ENCODE measurements at places on chromosomes 7 and 10. TPM values are rescaled to one million over a fixed set of nuclear protein-coding genes. Genes with fewer than 3 reads are reported as not detected.

DNA sequence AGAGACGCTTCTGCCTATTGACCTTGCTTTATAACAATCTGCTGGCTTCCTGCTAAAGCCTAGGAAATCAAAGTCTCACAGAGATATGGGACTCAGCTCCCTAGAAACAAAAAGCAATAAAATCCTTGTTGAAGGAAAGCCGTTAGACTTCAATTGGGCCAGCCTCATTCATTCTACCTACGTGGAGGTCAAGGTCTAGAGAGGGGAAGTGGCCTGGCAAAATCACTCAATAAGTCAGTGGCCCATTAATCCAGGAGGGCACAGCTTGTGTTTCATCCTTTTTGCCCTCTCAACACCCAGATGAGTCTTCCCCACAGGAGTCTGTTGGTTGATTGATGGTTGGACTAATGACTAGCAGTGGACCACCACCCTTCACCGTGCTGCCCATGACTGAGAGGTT lies 40.5 kb upstream of the ACSL5 start:
- no peak for DNase-seq

GRCh38 chr7:39095875-39096619 lies 118.3 kb downstream of the POU6F2 start:
- DNase-seq, result no peak

- no peak for DNase-seq
Measured at GRCh38 chr7:31066516-31067130, 14.5 kb downstream of the ADCYAP1R1 start.

GRCh38 chr7:141960687-141961422 lies 12.7 kb downstream of the TAS2R38 start:
- no peak for DNase-seq

PANK1 gene
- 16.9 TPM for total RNA-seq

GRCh38 chr7:81710751-81711150 lies 59.1 kb downstream of the HGF start:
- DNase-seq, result no peak

DNA sequence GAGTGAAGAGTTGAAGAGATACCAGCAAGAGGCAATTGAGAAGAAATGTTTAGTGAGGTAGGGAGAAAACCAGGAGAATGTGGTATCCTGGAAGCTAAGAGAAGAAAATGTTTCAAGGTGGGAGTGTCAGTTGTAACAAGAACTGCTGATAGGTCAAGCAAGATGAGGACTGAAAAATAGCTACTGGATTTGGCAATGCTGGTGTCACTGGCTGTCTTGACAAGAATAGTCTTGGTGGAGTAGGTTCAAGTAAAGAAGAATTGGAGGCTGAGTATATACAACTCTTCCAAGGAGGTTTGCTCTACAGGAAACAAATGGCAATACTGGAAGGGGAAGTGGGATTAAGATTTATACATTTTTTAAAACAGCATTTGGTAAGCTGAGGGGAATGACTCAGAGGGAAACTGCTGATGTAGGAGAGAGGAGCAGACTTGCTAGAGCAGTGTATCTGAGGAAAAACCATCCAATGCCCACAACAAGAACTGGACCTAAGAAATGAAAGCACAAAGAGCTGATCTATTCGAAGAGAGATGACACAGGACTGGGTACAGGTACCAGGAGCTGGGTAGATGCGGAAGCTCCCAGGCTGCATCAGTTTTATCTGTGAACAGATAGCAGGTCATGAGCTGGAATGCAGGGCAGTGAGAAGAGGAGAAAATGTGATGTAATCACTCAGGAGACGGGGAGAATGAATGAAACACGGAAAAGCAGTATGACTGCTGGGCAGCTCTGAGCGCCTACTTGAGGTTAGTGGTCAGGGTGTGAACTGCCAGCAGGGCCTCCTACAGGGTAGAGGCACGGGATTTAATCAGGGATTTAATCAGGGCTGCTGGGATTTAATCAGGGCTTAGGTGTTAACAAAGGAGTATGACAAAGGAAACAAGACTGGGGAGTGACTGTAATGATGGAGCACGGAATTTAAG lies 34.5 kb downstream of the FAM25A start:
- no peak for DNase-seq

SMKR1 gene
- total RNA-seq, result not detected

- DNase-seq, result no peak
Measured at GRCh38 chr10:131212763-131213325, 98.7 kb downstream of the TCERG1L start.

GRCh38 chr7:151936207-151936606 lies 20.0 kb upstream of the GALNTL5 start:
- DNase-seq, result no peak

- no peak for DNase-seq
Measured at GRCh38 chr7:121002048-121002756, 13.7 kb downstream of the CPED1 start.

INSYN2A gene
- not detected for total RNA-seq

GNG11 gene
- total RNA-seq, result 8.4 TPM

Measured in cardiac muscle cell (in vitro differentiated cells and primary cell).